Pericardium fibroblast (primary cell): ENCODE measurements at places on chromosomes 1 and 21. TPM values are rescaled to one million over a fixed set of nuclear protein-coding genes. Genes with fewer than 3 reads are reported as not detected.

GRIK3 gene
- not detected in 2 replicates for total RNA-seq

HTR6 gene
- total RNA-seq, result not detected in 2 replicates

RORC gene
- total RNA-seq, result under 0.01 TPM in 1 of 2 replicates, not detected in the other

NCSTN gene
- 67.7 and 77.5 TPM in 2 replicates for total RNA-seq

CD52 gene
- not detected in 2 replicates for total RNA-seq
